Kidney tubule cell (primary cell): ENCODE measurements at places on chromosomes 5 and 9.

- DNase-seq, result no peak
These were observed 114.4 kb downstream of the PSD2 start for GRCh38 chr5:139910036-139910435.

GRCh38 chr5:133106343-133106742, 54.5 kb downstream of the HSPA4 start:
- no peak for DNase-seq

- DNase-seq, result peak; percentile 49
These were observed 668 bp downstream of the ETF1 start for GRCh38 chr5:138542180-138542955.

- DNase-seq, result peak; percentile 7
These were observed 215.8 kb upstream of the CYLC2 start for GRCh38 chr9:102779356-102779755.

- DNase-seq, result no peak
These were observed 34.9 kb downstream of the LURAP1L start for GRCh38 chr9:12809720-12810119.

- DNase-seq, result no peak
These were observed 75.7 kb upstream of the FRRS1L start for GRCh38 chr9:109242741-109243140.

- DNase-seq, result peak; percentile 1
These were observed 129.0 kb downstream of the MUSK start for GRCh38 chr9:110797611-110798010.

GRCh38 chr5:102341681-102342288, 45.7 kb upstream of the SLCO4C1 start:
- DNase-seq, result no peak

GRCh38 chr9:128275198-128276007, at the start of gene GOLGA2:
Gene GOLGA2, minus strand, starts transcription at chr9:128276007. Its CDS starts 31 bp downstream, at chr9:128275976.
- peak; percentile 18 for DNase-seq

- no peak for DNase-seq
These were observed 26.6 kb downstream of the SKP2 start for GRCh38 chr5:36178524-36178890.

DNA sequence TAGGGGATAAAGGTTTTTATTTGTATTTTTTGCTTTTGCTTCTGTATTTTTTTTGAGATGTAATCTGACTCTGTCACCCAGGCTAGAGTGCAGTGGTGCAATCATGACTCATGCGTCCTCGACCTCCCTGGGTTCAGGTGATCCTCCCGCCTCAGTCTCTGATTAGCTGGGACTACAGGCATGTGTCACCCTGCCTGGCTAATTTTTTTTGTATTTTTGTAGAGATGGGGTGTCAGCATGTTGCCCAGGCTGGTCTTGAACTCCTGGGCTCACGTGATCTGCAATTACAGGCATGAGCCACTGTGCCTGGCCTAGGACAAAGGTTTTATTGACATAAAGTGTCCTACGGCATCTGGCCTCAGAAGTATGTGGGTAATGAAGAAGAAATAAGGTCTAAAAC, 297.1 kb upstream of the C9orf72 start:
- DNase-seq, result peak; percentile 83

GRCh38 chr9:35415402-35416097, 74.4 kb upstream of the RUSC2 start:
- DNase-seq, result no peak

DNA sequence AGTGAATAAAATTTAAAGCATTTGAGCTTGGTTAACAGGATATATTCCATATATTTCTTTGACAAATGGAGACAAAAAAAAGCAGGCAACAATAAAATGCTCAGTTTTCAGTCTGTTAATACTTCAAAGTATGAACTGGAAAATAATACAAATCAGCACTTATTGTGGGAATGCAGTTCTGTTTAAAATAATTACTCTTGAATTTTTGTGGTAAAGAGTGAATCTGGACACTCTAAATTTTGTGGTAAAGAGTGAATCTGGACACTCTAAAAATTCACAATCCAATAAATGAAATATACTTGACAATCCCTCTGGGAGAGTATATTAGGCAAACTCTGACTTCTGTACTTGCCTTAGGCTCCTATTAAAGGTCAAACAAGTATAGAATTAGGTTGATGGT, 141.9 kb upstream of the RASA1 start:
- DNase-seq, result no peak

- DNase-seq, result no peak
These were observed 84.1 kb downstream of the MAP1B start for GRCh38 chr5:72191404-72191803.

GRCh38 chr5:179336871-179337795, 8.1 kb downstream of the ADAMTS2 start:
- no peak for DNase-seq

GRCh38 chr9:126705767-126706697, 92.3 kb downstream of the LMX1B start:
- DNase-seq, result peak; percentile 56

DNA sequence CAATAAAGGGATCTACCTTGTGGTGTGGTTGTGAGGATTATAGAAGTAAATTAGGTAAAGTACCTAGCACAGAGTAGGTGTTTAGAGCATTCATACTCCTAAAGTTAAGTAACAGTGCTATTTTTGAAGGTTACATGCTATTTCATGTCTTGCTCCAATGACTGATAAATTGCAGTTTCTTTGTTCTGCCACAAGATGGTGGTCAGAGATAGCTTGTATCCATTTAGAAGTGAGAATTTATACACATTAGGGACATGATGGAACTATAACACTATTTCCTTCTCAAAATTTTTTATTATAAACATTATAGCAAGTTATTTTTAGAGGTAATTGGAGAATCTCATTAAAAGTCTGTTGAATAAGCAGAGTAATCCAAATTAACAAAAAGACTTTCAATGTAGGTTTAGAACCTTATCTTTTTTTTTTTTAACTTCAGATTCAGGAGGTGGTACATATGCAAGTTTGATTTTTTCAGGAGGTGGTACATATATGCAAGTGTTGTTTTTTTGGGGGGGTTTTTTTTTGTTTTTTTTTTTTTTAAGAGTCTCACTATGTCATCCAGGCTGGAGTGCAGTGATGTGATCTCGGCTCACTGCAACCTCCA, 17.1 kb downstream of the MTREX start:
- DNase-seq, result peak; percentile 55

GRCh38 chr5:36041537-36041845, 25.2 kb downstream of the UGT3A2 start:
- no peak for DNase-seq

GRCh38 chr9:38526591-38526990, 93.8 kb downstream of the ANKRD18A start:
- no peak for DNase-seq

DNA sequence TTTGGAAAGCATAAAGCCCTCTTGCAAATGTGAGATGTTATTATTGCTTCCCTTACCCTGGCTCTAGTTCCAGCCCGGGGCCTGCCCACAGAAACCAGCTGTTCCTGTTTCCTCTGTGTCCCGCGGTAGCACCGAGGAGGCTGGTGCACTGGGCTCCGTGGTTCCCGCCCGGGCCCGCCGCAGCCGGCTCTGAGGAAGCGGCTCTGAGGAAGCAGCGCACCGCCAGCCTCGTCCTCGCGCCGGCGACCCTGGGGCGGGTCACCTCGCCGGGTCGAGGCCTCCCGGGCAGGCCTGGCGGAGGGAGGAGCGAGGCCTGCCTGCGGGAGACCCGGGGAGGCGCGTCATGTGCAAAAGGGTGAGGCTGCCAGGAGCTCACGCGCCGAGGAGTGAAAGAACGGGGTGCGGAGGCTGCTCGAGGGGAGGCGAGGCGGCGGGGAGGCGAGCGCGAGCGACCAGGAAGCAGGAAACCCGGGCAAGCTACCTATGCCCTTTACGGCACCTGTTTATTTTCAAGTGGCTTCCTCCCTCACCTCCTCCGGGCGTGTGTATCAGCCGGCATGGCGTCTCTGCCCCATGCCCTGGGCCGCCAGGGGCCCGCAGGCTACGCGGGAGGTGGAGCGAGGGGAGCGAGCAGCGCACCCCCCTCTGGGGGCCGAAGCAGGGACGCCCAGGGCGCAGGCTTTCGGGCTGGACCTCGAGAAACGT, 61.3 kb upstream of the MEGF10 start:
- DNase-seq, result peak; percentile 50

DNA sequence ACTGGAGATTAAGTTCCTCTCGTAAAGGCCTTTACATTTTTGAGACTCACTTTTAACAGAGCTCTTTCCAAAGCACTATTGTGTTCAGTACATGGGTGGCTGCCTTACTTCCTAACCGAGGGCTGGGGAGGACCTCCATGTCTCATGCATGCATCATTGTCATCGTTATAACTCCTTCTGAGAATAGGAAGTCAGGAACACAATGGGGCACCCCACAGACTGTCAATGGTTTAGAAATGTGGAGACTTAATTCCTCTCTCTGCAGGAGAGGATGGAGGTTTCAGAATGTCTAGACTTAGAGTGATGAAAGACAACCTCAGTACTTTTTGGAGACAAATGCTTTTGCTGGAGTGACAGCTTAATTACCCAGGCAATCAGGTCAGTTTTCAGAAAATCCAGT, 83.9 kb downstream of the PRLR start:
- no peak for DNase-seq

- no peak for DNase-seq
These were observed 98.5 kb downstream of the GABBR2 start for GRCh38 chr9:98610211-98610610.

DNA sequence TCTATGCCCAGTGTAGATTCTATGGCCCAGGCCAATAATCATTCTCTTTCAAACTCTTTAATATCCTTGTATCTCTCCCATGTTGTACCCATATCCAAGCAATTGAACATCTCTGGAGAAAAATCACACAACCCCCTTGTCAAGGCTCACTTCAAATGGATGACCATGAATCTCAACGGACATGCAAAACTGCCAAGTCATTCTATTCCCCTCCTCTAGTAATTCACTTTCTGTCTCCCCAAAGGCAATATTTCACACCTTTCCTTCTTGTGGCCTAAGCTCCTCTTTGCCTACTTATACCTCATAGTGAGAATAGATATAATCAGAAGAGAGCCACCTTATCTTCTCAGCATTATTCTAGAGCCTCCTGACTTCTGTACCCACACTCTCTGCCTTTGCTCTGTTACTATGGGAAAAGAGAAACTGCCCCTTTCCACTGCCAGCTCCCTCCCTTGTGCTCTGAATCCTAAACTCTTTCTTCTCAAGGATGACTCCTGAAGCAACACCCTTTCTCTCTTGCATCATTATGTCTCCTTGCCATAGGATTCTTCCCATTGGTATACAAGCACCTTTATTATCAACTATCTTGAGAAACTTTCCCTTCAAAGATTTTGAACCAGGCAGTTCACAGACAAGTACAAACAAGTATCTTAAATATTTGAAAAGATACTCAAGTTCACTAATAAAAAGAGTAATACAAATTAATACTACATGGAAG, 66.1 kb downstream of the RPS23 start:
- no peak for DNase-seq
